ENCODE measurements at places on chromosomes 7 and 10.

- DNase-seq, result no peak
Measured at GRCh38 chr10:17562614-17563013, 54.6 kb downstream of the HACD1 start.

GRCh38 chr7:6531492-6532279, 19.6 kb downstream of the GRID2IP start:
- DNase-seq, result no peak

GRCh38 chr10:90614631-90615030, 243.2 kb downstream of the HTR7 start:
- no peak for DNase-seq

DNA sequence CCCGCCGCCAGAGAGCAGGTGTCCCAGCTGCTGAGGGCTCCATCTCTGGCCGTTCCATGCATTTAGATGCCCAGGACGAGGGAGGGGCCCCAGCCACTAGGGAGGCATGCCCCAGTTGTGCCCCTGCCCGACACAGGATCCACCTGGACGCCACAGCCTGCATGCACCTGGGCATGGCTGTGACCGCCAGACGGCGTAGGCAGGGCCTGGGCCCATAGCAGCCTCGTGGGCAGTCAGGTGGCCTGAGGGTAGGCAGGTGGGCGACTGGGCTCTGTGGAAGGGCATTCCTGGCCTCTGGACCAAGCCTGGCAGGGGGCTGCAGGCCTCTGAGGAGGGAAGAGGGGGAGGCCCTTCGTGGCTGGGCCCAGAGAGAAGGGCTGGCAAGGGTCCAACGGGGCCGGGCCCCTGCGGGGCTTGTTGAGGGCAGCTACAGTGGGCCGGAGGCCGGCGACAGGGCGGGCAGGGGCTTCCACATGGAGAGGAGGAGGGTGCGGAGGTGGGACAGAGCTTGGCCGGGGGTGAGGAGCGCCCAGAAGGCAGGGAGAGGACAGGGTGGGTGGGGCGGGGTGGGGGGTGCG, 76.0 kb upstream of the NKX6-2 start:
- DNase-seq, result no peak

DNA sequence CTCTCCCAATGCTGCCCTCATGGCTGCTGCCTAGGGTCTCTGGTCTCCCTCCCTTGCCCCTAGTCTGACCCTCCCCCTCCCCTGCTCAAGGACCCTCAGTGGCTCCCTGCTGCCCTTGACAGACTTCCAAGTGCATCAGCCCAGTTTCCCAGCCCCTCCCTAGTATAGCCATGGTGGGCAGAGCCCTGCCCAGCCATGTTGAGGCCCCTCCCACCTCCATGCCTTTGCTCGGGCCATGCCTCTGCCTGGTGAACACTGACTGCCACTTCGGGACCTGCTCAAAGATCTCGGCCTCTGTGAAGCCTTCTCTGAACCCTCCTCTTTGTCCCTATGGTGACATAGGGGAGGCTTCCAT, 73.2 kb downstream of the MYL10 start:
- DNase-seq, result no peak
